ENCODE measurements at places on chromosomes 12 and 14.

GRCh38 chr14:29892327-29892726, 35.3 kb downstream of the PRKD1 start:
- DNase-seq = peak; percentile 55

GRCh38 chr12:38515912-38516311, 199.3 kb downstream of the ALG10B start:
- no peak for DNase-seq

- no peak for DNase-seq
Measured at GRCh38 chr14:55188686-55189295, 2.6 kb downstream of the DLGAP5 start.

GRCh38 chr14:92568621-92569479, 55.3 kb downstream of the RIN3 start:
- no peak for DNase-seq

DNA sequence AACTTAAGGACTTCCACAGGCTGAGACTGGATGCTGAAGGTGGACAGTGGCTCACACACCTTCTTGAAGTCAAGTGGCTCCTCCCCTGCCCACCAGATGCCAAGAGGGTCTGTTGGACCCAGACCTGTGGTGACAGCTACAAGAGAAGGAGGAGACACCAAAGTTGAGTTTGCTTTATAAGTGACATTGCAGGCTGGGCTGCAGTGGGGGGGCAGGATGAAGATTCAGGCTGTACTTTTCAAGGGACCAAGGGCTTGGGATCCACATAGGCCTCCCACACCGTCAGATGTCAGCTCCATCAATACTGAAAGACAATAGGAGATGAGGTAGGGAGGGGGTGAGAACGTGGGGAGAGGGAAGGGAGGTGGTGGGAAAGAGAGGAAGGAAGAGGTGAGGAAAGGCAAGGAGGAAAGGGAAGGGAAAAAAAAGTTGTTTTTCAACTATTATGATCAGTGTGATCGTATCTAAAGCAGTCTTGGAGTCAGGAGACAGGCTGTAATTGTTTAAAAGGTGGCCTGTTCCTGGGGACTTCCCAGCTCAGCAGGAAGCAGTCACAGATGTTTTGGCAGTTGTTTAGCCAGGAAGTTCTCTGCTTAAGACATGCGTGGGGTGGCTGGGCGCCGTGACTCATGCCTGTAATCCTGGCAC, 84.1 kb upstream of the RESF1 start:
- peak; percentile 74 for DNase-seq

GRCh38 chr14:34766060-34766459, 51.7 kb upstream of the CFL2 start:
- peak; percentile 3 for DNase-seq

DNA sequence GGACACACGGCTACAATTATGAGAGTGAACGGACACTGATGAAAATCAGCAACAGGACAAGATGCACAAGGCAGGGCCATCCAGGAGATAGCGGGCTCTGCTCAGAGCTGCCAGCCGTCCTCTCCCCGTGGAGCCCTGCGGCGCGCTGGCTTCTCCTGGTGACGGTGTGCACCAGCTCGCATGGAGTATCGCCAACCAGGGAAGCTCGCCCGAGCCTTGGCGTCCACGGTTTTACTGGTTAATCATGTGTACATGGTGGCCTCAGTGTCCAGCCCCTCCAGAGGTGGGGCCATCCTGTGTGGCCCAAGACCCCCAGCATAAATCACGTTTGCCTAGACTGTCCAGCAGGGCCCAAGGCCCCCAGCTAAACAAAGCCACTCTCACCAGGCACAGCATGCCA, 31.2 kb upstream of the DYNC1H1 start:
- no peak for DNase-seq

DNA sequence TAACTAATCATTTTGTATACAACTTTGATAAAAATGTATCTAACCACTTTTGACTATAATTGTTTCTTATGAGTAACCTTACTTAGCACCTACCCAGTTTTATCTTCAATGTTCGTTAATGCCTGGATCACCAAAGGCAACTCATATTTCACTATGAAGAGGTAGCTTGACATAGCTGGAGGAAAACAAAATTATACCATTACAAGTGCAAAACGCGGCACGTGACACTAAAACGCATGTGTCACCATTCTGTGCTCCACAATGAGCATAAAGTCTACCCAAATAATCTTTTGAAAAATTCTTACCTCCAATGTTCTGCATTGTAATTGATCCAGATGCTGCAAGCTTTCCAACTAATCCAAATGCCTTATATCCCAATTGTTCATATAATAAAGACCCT, 5.8 kb downstream of the SLC38A2 start:
- DNase-seq = no peak

DNA sequence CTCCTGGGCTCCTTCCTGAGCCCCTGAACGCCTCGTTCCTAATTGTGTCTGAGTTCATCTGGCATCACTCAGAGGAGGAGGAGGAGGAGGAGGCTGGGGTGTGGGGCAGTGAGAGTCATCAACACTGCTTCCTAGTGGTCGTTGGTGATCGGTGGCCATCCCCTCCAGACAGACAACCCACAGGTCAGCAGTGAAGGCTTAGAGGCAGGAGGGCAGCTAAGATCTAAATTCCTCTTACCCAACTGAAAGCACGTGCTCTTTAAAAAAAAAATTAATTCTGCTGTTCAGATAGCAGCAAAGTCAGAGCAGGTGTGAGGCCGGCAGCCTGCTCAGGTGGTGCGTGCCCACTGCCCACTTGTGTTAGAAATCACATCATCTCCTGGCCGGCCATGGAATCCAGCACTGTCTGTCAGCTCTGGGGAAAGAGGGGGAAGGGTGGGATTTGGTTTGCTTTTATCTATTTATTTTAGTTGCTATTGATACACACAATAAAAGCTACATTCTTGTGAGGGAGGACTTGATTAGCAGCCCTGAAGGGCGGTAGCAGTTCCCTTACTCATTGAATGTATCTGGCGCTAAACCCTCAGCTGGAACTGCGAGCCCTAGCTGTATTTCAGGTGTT, 46.6 kb downstream of the PPP2R5C start:
- no peak for DNase-seq

- DNase-seq = peak; percentile 36
Measured at GRCh38 chr12:108484431-108484830, 30.6 kb upstream of the FICD start.

DNA sequence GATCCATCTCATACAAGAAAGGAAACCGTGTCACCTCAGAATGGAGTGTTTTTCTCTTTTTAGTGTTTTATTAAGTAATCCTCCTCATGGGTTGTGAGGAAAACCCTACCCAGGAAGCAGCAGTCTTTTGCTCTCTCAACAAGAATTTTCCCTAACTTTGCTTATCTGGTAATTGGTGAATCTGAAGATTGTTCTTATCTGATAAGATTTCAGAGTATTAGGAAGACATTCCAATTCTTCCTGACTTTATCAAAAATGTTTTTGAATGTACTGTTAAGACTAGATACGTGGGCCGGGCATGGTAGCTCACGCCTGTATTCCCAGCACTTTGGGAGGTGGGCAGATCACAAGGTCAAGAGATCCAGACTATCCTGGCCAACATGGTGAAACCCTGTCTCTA, 86.0 kb downstream of the PHLDA1 start:
- DNase-seq = no peak

GRCh38 chr14:68627050-68627867, 165.6 kb downstream of the ZFP36L1 start:
- no peak for DNase-seq

DNA sequence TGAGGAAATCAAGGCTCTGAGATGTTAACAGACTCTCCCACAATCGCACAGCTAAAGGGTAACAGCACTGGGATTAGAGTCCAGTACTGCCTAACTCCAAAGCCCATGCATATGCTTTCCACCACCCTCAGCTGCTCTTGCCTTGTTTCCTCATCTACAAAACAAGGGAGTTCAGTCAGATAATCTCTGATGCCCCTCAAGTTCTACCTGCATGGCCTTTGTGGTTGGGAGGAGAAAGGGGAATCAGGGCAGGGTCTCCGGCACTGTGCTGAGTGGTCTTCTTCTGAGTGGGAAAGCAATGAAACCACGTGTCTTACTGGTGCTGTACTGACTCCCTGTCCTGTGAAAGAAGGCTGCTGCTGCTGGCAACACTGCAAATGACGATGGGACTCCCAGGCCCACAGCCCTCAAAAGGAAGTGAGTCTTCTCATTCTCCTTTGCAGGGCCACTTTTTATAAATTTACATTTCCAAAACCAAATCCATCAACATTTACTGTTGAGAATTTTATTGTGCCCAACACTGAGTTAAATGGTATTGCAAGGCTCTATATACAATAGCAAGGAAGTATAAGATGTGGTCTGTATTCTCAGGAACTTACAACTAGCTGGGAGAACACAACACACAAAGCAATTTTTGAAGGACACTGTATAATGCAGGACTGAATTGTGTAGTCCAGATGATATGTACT, 19.7 kb upstream of the DUSP16 start:
- no peak for DNase-seq

- DNase-seq = no peak
Measured at GRCh38 chr12:13258197-13258596, 61.7 kb downstream of the EMP1 start.

DNA sequence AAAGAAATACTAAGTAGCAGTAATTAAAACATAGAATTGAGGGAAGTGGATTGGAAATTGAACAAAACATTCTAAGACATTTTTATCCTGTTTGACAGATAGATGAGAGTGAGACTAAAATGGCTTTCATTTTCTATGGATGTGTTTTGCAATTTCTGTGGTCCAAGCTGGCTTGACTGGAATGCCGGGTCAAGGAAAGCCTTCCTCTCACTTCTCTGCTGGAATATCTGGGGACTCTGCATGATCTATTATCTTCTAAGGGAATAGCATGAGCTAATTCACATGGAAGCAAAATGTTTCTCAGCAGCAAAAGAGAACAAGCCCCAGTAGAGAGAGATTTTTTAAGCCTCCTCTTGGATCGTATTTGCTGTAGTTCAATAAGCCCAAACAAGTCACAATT, 407.9 kb upstream of the ATXN7L3B start:
- DNase-seq = no peak

GRCh38 chr12:16590645-16591044, 15.3 kb downstream of the LMO3 start:
- DNase-seq = peak; percentile 27

- DNase-seq = peak; percentile 47
Measured at GRCh38 chr14:54804538-54805041, 98.0 kb downstream of the GCH1 start.

DNA sequence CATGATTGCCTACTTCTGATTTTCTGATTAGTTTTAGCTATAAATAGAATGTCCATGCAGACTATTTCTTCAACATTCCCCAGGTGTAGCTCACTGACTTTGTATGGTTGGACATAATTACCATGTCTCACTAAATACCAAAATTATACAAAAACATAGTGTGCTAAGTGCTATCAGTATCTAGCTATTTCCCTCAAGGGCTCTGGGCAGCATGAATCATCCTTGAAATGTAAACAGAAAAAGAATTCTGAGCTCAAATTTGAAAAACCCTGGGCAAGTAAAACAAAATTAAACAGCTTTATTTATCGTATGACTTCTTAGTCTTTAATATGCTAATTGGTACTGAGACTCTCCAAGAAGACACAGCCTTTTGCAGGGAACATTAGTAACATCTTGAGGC, 82.9 kb downstream of the SPATA7 start:
- DNase-seq = peak; percentile 67

GRCh38 chr12:25745281-25745680, 192.2 kb upstream of the LMNTD1 start:
- no peak for DNase-seq

DNA sequence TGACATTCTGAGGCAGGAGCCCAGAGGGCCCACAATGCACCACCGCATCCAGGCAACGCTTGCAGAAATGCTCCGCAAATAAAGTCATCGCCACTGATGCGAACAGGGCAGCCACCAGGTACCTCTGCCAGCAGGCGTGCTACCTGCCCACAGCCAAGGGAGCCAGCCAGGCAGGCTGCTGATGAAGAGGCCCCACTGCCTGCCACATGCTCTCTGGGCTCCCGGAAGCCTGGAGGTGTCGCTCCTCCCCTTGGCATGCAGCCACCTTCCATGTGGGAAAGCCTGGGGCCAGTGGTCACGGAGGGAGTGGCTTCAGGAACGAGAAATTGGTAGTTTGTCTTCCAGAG, 14.7 kb downstream of the GPR132 start:
- peak; percentile 61 for DNase-seq

DNA sequence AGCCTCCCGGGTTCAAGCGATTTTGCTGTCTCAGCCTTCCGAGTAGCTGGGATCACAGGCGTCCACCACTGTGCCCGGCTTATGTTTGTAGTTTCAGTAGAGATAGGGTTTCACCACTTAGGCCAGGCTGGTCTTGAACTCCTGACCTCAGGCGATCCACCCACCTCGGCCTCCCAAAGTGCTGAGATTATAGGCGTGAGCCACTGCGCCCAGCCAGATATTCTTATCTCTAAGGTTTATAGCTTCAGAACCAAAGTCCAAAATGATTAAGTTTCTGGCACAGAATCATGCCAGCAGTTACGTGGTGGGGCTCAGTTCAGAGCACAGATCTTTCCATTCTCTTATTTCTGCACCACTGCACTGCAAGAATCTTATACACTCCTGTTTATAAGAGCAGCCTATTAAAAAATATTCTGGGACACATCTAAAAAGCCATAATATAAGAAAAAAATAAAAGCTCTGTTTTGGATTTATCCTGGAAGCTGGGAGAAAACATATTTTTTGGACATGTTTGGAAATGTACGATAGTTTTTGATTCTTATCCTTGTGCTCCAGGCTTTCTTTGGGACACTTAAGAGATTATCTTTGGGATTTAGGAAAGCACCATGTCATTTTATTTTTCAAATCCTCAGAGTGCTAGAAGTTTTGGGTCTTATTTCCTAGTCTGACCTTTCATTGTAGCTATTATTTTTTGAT, 129.6 kb downstream of the LMNTD1 start:
- DNase-seq = no peak

DNA sequence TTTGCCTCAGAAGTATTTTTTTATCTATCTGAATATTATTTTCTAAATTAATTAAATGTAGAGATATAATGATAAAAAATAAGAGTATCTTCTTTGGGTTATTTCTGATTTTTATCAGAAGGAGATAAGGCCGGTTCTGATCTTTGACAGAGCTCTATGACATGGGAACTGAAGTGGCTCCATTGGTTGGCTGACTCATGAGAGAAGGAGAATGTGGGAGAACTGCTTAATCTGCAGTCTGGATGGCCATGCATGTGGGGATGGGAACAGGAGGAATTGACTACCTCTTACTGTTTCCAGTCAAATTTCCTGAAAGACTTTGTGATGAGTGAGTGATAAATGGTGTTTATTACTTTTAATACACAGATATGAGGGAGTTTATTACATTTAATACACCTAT, 155.8 kb upstream of the ATP2B1 start:
- peak; percentile 29 for DNase-seq

DNA sequence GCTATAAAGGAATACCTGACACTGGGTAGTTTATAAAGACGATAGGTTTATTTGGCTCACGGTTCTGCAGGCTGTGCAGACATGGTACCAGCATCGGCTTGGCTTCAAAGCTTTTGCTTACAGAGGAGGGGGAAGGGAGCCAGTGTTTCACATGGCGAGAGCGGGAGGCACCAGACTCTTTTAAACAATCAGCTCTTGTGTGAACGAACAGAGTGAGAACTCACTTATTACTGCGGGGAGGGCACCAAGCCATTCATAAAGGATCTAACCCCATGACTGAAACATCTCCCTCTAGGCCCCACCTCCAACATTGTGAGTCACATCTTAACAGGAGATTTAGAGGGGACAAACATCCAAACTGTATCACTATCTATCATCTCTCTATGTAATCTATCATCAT, 227.4 kb downstream of the TMEM132D start:
- no peak for DNase-seq
